ENCODE measurements at places on chromosomes 5 and 9.

- DNase-seq = peak; percentile 92
Measured at GRCh38 chr9:137236238-137236935, 4.7 kb upstream of the TUBB4B start.

GRCh38 chr9:27441741-27442070 is 82.4 kb upstream of the IFNK start:
- DNase-seq = no peak

GRCh38 chr5:141705469-141705868 is 23.4 kb upstream of the ARAP3 start:
- DNase-seq = no peak

DNA sequence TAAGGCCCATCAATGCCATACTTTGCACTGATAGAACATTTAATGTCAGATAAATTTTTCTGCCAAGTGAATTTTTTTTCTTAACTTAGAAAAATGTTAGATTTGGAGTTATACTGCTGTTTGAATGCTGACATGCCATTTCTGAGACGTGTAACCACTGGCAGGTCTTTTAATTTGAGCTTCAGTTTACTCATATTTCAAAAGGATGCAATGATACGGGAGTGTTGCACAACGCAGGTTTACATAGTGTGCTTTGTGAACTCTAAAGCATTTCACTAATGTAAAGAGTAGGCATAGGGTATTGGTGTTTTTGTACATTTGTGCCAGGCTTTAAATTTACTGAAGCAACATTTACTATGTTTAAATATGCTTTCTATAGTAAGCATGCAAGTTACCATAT is 4.2 kb downstream of the ZBTB43 start:
- DNase-seq = no peak

DNA sequence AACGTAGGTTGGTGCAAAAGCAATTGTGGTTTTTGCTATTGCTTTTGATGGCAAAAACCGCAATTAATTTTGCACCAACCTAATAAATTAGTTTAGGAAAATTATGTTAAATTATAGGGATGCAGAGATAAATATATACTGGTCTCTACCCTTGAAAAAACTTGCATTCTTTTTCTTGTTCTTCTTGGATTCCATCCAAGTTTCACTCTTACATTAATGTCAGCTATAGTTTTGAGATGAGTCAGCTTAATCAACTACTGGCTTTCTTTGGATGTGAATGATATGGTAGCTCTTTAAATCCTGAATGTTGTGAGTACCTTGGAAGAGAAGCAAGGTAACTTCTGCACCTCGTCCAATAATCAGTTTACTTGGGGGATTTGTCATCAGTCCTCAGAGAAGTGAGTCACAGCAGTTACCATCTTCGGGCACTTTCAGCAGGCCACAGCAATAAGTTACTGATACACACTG is 549.0 kb upstream of the ZNF608 start:
- DNase-seq = no peak

DNA sequence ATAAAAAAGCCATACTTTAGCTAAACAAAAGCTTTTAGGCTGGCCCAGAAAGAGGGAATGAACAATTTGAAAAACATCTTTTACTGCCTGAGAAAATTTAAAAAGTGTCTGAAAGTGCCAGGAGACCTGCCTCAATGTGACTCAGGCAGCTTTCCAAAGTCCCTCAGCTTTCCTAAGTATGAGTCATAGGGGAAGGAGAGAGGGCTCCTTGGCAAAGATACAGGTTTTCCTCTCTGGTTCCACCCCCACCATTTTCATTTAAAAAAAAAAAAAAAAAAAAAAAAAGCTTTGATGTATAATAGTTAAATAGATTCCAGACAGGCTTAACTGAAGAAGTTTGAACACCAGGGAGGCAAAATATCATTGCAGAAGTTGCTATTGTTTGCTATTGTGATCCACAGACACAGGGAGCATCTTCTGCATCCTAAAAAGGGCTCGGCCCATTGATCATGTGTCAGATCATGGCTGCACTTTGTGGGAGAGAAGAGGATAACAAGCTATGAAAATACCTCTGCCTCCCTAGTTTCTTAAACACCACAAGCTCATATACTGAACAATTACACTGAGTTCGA is 71.5 kb downstream of the MRPS27 start:
- no peak for DNase-seq

DNA sequence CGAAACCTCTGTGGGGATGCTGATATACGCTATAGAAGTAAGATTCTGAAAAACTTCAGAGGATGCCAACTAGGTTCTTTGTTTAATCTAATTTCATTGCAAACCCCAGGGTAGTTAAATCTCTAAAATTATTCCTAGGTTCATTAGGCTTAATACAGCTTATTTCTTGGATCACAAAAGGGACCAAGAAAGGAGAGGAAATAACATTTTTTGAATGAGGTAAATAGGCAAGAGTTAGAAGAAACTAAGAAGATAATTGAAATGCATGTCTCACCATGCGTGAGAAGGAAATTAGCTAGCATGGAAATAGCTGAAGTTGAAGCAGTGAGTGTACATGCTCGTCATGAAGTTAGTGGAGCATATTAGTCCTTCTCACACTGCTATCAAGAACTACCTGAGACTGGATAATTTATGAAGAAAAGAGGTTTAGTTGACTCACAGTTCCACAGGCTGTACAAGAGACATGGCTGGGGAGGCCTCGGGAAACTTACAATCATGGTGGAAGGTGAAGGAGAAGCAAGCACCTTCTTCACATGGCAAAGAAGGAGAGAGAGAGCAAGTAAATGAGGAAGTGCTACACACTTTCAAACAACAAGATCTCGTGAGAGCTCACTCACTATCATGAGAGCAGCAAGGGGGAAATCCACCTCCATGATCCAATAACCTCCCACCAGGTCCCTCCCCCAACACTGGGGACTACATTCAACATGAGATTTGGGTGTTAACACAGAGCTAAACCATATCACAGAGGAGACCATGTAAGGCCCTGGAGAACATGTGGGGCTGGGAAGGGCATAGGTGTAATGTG is 125.1 kb upstream of the OSMR start:
- DNase-seq = no peak

GRCh38 chr9:76603448-76603895 is 144.5 kb downstream of the GCNT1 start:
- DNase-seq = no peak

- no peak for DNase-seq
Measured at GRCh38 chr9:97958812-97959511, 21.0 kb upstream of the HEMGN start.

DNA sequence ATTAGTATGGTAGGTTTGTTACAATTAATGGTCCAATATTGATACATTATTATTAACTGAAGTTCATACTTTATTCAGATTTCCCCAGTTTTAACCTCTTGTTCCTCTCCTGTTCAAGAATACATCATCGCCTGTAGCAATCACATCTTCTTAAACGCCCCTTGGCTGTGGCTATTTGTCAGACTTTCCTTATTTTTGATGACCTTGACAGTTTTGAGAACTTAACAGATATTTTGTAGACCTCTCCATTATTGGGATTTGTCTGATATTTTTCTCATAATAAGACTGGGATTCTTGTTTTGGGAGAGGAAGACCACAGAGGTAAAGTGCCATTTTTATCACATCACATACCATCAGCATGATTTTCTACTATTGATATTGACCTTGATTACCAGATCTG is 112.3 kb upstream of the MARCHF11 start:
- no peak for DNase-seq

DNA sequence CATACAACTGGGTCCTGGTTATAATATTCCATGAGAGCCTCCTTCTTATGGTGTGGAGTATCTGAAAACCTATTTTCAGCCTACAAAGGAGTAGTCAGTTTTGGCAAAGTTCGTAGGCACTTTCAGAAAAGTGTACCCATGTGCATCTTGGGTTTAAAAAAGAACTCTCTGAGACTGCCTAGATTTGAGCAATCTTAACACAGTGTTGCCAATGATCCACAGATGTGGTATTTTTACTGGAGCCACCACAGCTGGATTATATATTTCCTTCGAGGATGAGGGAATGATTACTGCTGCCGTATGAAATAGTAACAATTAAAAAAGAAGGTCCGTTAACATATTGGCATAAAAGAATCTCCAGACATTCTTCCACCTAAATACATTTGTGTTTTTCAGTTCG is 1.1 kb downstream of the PALM2AKAP2 start:
- DNase-seq = no peak

DNA sequence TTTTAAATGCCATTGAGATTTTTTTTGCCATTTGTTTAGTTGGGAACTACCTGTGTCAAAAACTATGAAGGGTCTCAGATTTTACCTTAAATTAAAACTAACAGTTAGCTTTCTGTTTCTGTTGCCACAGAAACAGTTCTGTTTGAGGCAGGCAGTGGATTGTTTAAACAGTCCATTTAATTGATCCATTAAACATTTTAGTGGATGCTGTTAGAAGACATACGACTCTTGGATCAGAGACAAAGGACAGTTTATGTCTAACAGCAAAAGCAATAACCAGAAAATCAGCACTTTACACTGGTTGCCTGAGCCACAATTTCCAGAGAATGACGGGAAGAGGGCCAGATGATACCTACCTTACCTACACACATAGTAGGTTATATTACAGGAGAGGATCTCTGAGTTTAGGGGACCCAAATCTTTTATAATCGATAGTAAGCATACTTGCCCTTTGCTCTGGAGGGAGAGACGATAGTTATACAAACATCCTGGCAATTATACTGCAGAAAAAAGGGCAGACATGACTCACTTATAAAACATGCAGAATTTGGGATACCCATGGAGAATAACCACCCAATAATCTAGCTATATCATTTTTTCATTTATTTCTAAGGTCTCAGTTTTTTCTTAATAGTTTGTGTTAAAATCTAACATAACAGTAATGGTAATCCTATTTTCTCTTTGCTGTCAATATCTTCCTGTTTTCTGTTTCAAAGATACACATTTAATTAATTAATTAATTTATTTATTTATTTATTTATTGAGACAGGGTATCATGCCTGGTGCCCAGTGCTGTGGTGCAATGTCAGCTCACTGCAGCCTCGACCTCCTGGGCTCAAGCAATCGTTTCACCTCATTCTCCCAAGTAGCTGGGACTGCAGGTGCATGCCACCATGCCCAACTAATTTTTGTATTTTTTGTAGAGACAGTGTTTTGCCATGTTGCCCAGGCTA is 136.7 kb upstream of the TNFAIP8 start:
- DNase-seq = no peak

DNA sequence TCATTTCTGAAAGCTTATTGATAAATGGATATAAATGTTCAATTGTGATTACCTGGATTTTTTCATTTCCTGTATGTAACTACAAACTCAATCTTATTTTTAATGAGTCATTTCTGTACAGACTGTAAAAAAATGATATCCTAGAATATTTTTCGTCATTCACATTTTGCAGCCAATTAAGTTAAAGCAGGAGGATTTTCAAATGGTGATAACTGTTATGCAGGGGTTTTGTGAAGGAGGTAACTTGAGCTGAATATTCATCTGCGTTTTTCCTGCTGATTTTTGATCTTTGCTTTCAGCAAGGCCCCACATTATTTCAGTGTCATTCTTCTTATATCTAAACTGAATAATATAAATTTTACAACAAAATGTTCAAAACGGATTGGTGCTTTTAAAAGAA is 74.1 kb downstream of the SLF1 start:
- no peak for DNase-seq

DNA sequence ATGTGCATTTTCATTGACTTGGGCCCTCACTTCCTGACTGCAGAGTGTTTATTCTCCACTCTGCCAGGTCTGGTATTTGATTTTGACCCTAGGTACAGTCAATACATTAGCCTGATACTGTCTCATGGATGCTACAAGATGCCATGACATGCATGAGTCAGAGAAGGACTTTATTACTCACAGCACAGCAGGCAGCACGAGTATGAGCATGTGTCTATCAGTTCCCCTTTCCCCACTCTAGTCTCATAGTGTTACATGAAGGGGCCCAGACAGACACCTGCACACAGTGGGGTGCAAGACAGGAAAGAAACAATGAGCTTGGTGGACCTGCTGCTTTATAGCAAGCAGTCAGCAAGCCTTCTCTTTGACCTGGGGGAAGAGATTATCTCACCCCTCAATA is 19.6 kb downstream of the ITGA2 start:
- no peak for DNase-seq

DNA sequence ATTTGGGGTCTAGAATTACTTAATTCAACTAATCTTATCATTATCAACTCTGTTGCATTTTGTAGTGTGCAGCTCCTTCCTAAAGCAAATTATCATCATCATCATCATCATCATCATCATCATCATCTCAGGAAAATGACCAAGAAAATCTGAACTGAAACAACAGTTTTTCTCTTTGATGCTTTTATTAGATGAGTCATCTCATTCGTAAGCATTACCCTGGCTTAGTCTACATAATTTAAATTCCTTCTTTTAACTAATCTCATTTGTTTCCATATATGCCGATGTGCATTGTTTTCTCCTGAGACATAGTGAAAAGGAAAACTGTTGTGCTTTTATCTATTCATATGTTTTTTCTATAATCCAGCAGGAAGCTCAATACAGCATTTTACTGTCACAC is 173.0 kb upstream of the PDE4D start:
- no peak for DNase-seq

GRCh38 chr9:19985081-19985480 is 196.2 kb upstream of the SLC24A2 start:
- DNase-seq = no peak

DNA sequence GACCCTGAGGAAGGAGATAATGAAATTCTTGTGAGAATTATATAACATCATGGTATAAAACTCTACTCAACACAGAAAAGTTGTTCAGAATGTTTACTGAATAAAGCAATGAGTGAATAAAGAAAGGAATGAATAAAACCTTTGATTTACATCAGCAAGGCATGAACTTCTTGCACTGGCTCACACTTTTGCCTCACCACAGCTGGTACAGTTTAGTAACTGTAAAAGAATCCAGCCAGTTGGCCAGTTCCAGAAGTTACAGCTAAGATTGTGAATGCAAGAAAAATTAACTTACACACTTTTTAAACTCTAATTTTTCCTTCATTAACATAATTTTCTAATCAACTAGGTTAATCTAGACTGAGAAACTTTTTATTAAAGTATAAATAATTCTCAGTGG is 490.9 kb downstream of the NFIB start:
- no peak for DNase-seq

DNA sequence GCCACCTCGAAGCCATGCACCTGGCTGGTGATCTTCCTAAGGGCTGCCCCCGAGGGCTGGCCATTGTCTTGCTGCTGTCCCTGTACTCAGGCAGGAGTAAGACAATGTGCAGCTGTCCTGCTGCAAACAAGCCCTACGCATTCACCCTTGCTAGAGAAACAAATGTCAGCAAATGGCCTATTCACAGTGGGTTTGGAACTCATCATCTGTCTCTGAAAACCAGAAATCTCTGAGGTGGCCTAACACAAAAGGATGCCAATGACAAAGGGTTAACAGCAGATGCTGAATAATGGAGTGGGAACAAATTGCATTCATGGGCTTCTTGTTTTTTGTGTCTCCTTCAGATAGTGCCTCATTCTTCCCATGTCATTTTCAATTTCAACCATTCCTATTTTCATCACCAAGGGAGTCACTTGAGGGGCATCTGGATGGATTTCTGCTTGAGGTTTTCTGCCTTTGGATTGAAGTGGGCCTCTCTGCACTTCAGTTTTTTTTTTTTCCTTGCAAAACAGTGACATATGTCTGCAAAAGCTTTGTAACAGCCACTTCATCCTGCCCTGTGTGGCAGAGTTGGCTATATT is 261.6 kb upstream of the VLDLR start:
- no peak for DNase-seq
